Astrocyte (in vitro differentiated cells and primary cell): ENCODE measurements at places on chromosomes 11 and 22. TPM values are rescaled to one million over a fixed set of nuclear protein-coding genes. Genes with fewer than 3 reads are reported as not detected.
A peak's percentile ranks its signal among the peaks of the same experiment; 100 is the strongest.

GRCh38 chr22:23556026-23556620 lies 24.0 kb downstream of the IGLL1 start:
- DNase-seq, result no peak

DNA sequence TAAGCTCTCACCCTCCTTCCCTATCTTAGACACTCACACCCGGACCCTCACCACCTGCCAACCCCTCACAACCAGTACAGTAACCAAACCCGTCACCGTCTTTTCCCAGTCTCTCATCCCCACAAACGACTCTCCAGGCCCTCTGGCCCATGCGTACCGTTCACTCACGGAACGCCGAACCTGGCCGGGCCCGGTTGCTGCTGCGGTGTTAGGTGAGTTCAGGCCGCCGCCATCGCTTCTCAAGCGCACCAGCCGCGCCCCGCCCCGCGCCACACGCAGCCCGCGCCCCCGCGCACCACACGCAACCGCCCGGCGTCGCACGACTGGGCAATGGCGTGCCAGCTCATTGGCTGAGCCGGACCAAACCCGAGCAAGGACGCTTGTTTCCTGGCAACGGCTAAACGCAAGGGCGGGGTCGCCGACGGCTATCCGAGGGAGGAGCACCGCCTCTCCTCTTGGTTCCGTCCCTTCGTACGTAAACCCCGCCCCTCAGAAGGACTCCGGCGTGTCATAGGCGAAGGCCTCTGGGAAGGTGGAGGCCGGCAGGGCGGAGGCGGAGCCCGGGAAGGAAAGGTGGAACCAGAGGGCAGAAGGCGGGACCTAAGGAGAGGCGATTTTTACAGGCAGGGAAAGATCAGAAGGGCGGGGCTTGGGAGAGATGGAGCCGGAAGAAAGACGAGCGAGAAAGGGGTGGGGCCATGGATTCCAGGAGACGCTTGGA lies at the start of gene FHIP1B:
TSS of gene FHIP1B (minus strand) at position 250 of the 721 bp plus-strand sequence. CDS start 10,120 bp downstream, outside the sequence.
- peak; percentile 99 for DNase-seq

DNA sequence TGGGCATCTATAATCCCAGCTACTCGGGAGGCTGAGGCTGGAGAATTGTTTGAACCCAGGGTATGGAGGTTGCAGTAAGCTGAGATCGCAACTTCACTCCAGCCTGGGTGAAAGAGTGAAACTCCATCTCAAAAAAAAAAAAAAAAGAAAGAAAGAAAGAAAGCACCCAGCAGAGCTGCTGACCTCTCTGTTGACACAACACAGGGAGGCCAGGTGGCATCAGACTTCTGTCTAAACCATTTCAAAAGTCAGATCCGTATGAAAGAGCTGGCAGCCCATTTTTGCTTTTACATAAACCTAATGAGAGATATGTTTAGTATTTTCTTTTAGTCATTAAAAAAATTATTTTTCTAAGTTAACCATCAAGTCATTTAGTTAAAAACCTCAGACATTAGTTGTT lies 64.4 kb upstream of the RRM1 start:
- no peak for DNase-seq

DNA sequence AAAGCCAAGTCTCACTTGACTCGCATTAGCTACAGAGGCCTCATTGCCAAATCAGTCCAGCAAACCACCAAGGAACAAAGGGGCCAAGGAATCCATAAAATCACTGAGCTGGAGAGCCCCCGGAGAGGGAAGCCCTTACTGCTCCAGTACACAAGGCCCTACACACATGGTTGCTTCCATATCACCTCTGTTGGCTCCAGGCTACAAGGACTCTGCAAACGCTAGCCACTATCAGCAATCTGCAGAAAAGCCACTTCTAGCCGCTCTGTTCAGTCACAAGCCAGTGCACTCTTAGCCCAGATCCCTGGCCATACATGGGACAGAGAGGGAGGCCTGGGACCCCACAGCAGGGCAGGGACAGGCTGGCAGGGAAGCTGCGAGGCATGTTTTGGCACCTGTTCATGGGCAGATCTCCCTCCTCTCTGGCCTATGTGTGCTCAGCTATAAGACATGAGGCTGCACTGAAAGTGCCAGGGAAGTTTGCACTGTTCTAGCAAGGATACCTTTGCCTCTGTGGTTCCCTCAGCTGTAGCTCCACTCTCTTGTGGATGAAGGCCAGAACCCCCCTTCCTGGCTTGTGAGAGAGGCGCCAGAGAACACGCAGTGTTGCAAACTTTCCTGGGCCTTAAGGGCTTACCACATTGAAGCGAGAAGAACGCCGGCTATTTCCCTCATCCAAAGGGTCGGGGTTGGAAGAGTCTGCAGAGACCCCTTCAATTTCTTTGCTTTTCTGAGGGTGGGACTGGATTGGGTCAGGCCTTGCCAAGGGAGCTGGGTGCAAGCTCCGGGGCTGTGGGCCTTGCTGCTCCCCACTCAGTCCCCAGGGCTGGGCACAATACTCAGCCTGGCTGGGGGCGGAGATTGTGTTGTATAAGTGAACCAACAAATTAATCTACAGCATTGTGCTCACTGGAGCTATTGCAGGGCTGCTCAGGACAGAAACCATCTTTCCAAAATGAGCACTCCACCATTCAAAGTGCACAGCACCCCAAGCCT lies 108.7 kb upstream of the PITPNB start:
- DNase-seq, result no peak

GRCh38 chr22:32325416-32325801 lies 32.3 kb upstream of the RFPL3 start:
- DNase-seq, result no peak

DNA sequence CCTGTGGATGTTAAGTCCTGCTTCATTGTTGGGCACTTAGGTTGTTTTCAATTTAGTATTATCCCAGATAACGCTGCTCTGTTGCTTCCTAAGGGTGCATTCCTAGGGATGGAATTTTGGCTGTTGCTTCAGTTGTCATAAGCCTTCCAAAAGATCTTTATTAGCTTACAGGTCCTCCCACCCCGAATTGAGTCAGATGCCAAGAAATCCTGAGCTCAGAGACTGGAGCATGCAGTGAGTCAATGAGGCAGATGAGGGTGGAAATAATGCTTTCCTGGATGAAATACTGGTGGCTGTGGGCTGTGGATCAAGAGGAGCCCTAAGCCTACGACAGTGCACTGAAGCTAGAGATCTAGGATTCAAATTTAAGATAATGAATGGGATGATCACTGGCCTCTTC lies 10.7 kb upstream of the IL18BP start:
- peak; percentile 88 for DNase-seq

DNA sequence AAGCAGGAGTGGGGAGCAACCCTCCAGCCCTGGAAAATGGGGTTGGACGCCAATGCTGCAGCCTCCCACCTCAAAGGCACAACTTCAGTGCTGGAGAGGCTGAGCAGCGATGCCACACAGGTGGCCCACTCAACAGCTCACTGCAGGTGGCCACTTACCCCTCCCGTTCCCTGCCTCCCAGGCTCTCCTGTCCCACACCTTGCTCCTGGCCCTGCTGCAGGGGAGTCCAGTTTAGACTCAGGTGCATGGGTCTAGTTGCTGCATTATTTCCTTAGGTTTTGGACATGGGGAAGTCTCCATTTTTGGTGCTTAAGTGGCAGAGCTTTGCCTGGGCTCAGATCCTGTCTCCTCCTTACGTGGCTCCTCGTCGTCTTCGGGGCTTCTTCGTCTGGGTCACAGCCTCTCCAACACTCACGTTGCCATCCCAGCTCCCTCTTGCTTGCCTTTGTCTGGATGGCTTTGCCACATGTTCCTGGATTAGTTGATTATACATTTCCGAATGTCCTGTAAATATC lies 898.3 kb downstream of the BRD1 start:
- no peak for DNase-seq

DNA sequence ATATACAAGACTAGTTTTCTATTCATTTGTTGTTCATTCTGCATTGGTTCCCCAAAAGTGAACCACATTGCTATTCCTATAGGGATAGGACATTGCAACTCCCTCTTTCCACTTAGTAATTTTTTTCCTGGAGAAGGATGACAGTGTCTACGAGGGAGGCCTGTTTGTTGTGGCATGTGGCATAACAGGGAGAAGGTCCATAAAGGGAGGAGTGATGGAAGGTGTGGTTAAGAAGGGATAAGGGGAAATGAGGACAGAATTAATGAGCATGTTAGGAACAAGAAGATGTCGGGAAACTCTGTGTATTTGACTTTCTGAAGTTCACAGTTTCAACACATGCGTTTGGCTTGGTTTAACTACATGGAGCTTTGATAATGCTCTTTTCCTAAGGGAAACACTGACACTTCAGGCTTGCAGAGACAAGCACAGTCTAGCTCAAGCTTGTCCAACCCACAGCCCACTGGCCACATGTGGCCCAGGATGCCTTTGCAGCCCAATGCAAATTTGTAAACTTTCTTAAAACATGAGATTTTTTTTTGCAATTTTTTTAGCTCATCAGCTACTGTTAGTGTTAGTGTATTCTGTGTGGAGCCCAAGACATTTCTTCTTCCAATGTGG lies 149.7 kb downstream of the TRPC6 start:
- no peak for DNase-seq

DNA sequence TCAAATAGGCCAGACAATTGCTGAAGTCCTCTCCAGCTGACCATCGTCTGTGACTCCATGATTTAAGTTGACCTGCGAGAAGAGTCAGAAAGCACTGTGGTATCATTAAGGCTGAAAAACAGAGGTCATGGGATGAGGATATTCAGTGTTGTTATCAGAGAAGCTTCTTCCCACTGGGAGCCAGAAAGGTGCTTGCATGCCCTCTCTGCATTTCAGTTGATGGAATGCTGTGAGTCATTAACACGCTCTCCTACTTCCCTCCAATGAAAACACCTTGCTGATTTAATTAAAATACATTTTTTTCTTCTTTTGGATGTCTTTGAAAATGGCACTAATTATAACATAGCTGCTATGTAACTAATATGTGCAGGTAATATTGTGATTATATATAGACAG lies 667.0 kb downstream of the NTM start:
- no peak for DNase-seq

GRCh38 chr11:29300420-29300819 lies 716.4 kb downstream of the KCNA4 start:
- DNase-seq, result peak; percentile 97

DNA sequence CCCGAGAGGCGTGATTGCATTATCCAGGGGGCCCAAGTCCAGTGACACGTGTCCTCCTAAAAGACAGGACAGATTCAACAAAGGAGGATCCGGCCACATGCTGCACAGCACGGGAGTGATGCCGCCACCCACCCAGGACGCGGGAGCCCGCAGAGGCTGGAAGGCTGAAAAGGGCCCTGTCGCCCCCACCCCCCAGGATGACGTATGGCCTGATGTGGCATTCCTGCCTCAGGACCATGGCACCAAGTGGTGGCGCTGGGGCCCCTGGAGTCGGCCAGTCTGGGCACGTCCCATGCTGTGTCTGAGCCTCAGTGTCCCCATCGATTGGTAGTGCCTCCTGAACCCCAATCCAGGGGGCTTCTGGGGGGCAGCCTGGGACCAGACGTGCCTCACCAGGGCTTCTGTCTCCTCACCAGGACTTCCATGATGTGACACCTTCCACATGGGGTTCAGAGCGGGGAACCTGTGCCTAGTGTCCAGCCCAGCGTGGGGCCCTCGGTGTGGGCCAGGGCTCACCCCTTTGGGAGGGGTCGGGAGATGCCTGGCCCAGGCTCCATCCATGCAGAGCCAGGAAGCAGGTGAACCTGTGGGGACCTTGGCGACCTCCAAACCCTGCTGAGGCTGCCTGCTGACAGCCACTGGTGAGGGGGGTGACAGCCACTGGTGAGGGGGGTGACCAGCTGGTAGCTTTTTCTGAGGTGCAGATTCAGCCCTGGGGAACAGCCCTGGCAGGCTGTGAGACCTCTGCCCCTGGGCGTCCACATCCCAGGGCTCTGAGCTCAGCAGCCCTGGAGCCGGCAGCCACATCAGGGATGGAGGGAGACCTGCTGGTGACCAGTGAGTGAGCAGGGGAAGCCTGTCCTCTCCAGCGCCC lies 75.3 kb downstream of the KCNQ1 start:
- DNase-seq, result no peak

GRCh38 chr11:91796999-91797398 lies 427.6 kb upstream of the FAT3 start:
- peak; percentile 45 for DNase-seq

DNA sequence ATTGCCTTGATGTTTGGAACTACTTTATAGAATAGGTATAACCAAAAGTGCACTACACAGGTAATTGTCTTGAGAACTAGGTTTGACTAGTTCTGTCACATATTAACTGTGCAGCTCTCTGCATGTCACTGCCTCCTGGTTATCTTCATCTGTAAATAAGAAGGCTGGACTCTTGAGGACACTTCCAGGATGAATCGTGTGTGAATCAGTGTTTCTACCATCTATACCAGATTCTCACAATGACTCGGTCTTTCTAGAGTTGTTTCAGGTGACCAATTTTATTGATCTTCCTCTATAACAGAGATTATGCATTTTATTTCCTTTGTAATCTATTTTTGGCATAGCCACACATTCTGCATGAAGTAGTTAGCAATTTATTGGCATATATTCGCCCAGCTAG lies 1181.0 kb upstream of the TENM4 start:
- DNase-seq, result no peak

DNA sequence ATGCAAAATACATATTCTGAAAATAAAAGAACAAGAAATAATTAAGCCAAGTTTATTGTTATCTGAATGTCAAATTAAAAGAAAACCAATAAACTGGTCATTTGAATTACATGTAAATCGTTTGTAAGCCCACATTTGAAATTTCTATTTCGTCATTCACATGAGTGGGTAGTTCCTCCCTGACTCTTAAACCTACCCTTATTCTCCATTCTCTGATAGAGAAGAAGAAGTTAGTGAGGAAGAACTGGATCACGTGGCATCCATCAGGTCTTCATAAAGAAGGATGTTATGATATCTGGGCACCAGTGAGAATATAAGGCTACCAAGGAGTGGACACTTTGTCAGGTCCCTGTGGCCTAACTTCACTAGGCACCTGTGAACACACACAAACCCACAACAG lies 328.1 kb downstream of the OPCML start:
- no peak for DNase-seq

Gene RIMBP3C
- 0.23 and 0.43 TPM in 2 replicates for total RNA-seq

Gene ADM2
- total RNA-seq, result 23.0 and 26.3 TPM in 2 replicates

DNA sequence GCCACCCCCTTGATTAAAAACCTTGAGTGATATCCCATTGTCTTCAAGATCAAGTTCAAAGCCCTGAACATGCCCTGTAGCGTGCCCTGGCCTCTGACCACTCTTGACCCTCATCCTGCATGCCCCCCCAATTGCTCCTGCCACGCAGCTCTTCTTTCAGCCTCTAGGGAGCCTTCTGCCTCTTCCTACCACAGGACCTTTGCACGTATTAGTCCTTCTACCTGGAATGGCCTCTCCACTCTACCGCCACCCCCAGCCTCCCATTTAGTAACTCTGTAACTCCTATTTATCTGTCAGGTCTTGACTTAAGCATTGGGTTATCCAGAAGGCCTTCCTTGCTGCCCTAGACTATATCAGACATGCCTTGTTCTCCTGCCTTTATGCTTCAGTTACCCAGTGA lies 203.6 kb downstream of the TRIM29 start:
- no peak for DNase-seq

DNA sequence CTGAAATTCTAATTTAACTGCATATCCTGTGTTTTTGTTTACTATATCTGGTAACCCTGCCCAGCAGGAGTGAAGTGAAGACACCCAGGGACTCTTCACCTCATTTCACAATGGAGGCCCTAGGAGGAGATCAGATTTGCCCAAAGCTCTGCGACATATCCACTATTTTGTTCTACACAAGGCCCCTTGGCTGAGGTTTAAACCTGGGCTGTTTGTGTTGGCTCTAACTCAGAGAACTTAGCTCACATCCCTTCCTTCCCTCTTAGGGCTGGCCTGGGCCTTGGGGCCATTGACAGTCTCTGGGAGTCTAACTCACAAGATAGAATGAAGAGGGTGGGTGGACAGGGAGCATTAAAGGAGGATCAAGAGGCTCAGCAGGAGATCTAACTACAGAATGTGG lies 8.2 kb upstream of the PLA2G3 start:
- DNase-seq, result peak; percentile 14

GRCh38 chr22:35152316-35152715 lies 86.4 kb downstream of the ISX start:
- DNase-seq, result no peak
